ENCODE measurements at places on chromosomes 1 and 21.

DNA sequence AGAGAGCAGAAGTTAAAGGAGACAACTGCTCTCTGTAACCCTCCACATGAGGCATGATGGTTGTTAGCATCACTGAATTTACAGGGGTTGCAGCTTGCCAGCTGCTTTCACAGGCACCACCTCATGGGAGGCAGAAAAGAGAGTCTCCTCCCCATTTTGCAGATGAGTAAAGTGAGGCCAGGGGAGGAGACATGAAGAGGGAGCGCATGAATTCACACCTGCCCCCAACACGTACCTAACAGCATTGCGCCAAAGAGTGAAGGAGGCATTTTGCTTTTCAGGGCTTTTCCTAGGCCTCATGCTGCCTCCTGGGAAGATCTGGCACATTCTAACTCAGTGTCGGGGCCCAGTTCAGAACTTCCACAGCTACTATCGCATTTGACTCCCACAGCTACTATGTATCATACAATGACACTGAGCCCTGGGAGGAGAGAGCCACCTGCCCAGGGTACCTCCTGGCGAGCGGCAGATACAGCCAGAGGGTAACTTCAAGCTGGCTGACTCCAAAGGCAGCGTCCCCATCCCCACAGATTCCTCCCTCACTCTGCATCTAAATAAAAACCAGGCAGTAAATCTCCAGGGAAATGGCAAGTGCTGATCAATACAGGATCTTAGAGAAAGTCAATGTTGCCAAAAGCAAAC lies 34.0 kb downstream of the GLIS1 start:
- no peak for DNase-seq

DNA sequence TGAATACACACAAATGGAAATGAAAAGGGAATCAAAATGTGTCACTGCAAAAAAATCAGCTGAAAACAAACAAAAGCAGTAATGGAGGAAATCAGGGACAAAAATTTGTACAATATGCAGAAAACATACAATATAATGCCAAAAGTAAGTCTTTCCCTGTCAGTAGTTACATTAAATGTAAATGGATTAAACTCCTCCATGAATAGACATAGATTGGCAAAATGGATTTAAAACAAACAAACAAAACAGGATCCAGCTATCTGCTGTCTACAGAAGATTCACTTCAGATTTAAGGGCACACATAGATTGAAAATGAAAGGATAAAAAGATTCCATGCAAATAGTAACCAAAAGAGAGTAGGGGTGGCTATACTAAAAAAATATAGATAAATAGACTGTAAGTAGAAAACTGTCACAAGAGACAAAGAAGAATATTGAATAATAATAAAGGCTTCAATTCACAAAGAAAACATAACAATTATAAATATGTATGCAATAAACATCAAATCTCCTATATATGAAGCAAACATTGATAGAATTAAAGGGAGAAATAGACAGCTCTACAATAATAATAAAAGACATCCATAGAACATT lies 42.2 kb upstream of the ERO1B start:
- DNase-seq: no peak

DNA sequence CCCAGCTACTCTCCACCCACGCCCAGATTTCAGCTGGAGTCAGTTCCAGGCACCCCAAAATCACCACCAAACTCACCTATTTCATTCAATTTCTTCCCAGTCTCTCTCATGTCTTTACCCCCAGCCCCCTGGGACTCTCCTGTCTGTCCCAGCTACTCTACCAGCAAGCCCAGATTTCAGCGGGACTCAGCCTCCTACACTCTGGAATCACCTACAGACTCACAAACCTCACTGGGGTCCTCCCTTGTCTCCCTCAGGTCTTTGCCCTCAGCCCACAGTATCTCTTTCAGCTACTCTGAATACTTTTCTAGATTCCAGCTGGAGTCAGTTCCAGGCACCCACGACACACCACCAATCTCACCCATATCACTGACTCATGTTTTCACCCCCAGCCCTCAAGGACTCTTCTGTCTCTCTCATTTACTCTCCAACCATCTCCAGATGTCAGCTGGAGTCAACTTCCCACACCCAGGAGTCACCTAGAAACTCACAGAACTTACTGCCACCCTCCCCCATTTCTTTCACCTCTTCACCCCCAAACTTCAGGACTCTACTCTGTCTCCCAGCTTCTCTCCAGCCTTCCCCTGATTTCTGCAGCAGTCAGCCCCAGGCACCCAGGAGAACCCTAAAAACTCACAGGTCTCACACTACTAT lies 1529.3 kb upstream of the TPTE start:
- DNase-seq: no peak

DNA sequence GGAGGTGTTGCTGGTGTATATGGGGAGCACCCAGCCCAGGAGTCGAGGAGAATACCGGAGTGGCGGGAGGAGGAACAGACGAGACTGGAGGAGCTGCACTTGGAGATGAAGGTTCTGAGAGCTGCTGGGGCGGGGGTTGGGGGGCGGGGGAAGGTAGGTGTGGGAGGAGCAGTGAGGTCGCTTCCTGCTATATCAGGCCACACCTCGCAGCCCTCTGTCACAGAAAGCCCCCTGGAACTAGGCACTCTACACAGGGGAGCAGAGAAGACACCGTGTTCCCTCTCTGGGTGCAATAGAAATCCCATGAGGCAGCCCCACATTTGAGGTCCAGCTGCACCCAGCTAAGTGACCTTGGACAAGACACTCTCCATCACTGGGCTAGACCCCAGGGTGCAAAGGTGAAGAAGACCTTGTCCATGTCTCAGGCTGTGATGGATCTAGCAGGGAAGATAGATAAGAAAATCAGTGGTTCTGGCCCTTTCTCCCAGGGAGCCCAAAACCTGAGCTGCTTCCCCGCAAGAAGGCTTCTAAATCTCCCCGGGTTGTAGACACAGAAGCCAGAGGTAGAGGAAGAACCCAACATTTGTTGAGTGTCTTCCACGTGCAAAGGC lies 155.8 kb upstream of the EDN2 start:
- no peak for DNase-seq
